ENCODE measurements at places on chromosomes 13 and 19.

- no peak for DNase-seq
Observed at GRCh38 chr13:97456047-97456446, 22.1 kb downstream of the RAP2A start.

GRCh38 chr13:42041011-42041683, 7.3 kb upstream of the DGKH start:
- DNase-seq = no peak

- DNase-seq = no peak
Observed at GRCh38 chr13:72145383-72145782, 278.4 kb upstream of the DACH1 start.

DNA sequence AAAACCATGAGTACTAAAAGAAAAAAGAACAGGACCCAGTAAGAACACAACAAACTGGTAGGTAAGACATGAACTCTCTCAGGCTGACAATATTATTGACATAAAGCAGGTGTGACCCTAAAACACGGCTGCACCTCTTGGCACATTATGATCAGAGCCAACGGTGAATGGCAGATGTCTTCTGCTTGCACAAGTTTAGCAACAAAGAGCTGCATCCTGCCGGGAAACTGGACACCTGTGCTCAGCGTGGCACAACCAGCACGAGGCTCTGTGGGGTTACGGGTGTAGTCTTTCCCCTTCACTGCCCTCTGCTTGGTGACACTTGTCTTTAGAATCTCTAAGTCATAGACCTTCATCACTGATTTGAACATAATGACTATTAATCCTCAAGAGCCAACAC, 97.9 kb downstream of the DOCK9 start:
- DNase-seq = no peak

GRCh38 chr13:42553098-42554046, 20.6 kb upstream of the TNFSF11 start:
- no peak for DNase-seq

Data from HS-27A (cell line).